Lower leg skin (tissue), 4 donors: ENCODE measurements at places on chromosomes 16 and 17. TPM values are rescaled to one million over a fixed set of nuclear protein-coding genes. Genes with fewer than 3 reads are reported as not detected.

The P2RX1 gene
- 0.56 TPM for total RNA-seq

The TMEM92 gene
- total RNA-seq = not detected

The USP7 gene
- total RNA-seq = 86.1 TPM

The RAB37 gene
- not detected for total RNA-seq

The GPRC5C gene
- total RNA-seq = 93.5 TPM

The IL17C gene
- not detected for total RNA-seq

The MBTPS1 gene
- total RNA-seq = 89.6 TPM

The USP31 gene
- total RNA-seq = 13.9 TPM

The ZNF747 gene
- total RNA-seq = 22.5 TPM

The COQ9 gene
- 51.0 TPM for total RNA-seq

The HCRT gene
- not detected for total RNA-seq

The MFAP4 gene
- total RNA-seq = 30.3 TPM

The SSTR5 gene
- not detected for total RNA-seq

The TBC1D3I gene
- total RNA-seq = 0.34 TPM

The CES5A gene
- 0.34 TPM for total RNA-seq

DNA sequence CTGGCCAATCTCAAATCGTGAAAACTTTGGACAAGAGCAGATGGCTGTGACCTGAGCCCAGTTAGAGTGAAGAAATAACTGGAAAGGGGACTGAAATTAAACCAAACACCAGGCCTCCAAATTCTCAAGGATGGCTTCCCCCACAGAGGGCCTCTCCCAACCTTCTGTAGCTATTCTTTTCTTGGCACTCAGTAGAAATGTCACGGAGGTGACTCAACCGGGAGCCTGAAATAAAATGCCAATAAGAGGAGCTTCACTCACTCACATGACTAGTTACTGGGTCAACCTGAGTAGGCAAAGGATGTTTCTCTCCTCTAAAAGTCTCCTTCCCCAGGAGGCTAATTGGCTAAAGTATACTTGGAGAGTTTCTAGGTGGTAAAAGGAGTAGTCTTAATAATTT, 230.7 kb downstream of the MAF start:
- no peak for DNase-seq

DNA sequence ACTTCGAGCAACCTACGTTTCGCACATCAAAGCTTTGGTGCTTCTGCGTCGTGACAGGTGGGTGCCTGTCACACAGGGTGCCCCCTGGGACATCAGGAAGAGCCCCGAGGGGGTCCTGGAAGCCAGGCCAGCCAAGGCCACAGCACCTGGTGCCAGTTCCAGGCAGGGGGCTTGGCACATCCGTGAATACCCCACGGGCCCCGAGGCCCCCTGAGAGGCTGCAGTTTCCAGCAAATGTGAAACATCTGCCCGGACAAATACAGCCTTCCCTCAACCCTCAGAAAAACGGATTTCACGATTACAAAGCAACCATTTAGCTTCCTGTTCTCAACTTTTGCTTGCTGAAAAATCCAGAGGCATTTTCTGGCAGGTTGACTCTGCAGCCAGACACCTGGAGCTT, 109.3 kb upstream of the METRNL start:
- no peak for DNase-seq

- no peak for DNase-seq
These were observed 2.6 kb upstream of the TEDC2 start for GRCh38 chr16:2457267-2457666.

GRCh38 chr16:3924763-3925162, 44.2 kb upstream of the CREBBP start:
- DNase-seq = no peak

GRCh38 chr16:68350813-68351350, 40.1 kb downstream of the PRMT7 start:
- no peak for DNase-seq

DNA sequence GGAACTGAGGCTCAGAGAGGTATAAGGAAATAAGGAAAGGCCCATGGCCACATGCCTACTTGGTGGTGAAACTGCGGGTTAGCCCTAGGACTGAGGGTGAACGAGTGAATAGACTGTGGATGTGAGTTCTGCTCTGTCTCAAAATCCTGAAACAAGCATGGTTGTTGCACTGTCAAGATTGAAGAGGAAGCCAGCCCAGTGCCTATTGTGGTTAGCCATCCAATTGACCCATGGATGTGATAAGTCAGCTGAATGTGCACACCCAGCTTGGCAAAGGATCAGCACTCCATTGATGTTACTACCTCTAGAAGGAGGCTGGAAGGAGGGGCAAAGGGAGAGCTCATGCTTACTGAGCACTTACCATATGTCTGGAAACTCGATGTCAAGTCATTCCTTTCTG, 4.5 kb downstream of the TMEM114 start:
- DNase-seq = no peak

DNA sequence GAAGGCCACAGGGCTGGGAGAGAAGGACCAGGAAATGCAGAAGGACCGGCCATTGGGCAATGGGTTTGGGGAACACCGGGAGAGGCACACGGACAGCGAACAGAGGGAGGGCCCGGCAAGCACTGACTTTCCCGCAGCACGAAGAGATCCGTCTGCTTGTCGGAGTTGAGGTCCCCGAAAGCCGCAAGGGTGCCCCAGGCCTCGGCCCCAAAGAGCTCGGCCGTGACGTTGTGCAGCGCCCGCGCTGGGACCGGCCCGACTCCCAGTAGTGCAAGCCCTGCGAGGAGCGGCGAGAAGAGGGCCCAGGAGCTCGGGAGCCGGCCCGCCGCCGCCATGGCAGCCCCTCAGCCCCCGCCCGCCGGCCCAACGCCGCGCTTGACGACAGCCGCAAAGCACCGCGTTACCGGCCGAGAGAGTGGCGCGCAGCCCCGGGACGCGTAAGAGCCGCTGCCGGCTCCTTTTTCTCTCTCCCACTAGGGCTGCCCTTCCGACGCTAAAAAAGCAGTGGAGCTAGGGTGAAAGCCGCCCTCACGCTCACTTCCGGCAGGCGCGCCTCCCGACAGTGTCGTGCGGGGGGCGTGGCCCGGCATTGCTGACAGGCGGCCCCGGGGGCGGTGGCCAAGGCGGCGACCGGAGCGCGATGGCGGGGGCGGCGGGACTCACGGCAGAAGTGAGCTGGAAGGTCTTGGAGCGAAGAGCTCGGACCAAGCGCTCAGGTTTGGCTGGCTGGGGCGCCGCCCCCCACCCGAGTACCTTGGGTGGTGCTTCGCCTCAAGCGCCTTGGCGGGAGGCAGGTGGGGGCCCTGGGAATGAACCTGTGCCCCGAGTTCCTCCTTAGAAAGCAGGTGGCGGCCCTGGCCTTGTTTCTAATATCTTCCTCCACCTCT, at the start of the genes ITFG1 and PHKB:
ITFG1 (minus strand) TSS at position 353 of the 887 bp plus-strand sequence; CDS start at position 335, 18 bp downstream.
PHKB (plus strand) TSS at position 621 of the 887 bp plus-strand sequence; CDS start at position 641, 20 bp downstream.
- peak; percentile 86 for DNase-seq

DNA sequence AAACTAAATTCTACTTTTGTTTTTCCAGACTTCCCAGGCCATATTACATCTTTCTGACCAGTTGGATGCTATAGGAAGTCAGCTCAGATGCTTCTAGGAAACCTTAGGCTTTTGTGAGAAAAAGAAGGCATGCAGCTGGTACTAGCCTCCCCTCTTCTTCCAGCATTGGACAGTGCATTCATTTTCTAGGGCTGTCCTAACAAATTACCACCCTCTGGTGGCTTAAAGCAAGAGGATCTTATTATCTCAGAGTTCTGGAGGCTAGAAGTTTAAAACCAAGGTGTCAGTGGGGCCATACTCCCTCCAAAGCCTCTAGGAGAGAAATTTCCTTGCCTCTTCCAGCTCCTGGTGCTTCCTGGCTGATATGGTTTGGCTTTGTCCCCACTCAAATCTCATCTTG, 467.8 kb downstream of the SLC39A11 start:
- no peak for DNase-seq

GRCh38 chr16:2530629-2531318, 434 bp downstream of the CEMP1 start:
- no peak for DNase-seq

GRCh38 chr16:3152277-3152990, 17.6 kb downstream of the ZNF213 start:
- peak; percentile 94 for DNase-seq

DNA sequence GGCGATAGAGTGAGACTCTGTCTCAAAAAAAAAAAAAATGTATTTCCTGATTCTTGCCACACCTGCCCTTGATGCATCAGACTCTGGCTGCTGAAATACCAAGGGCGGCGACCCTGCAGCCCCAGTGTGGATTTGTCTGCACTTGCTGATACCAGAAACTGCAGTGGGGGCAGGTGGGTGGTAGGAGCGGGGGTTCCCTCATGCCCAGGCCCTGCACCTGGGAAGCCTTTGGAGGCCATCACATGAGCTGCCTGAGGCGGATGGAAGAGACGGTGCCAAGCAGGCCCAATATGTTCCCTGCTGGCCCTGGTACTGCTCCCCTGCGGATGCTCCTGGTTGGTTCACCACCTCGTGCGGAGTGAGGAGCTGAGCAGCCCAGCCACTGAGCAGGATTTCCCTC, 50.6 kb downstream of the MARF1 start:
- DNase-seq = no peak

- DNase-seq = peak; percentile 68
These were observed 30.7 kb upstream of the METTL9 start for GRCh38 chr16:21568502-21569189.

GRCh38 chr16:49855822-49856671, at the start of gene ZNF423:
ZNF423 (minus strand) TSS chr16:49856112; CDS start chr16:49855774, 338 bp downstream.
- DNase-seq = no peak

GRCh38 chr16:3513892-3514583, 13.2 kb downstream of the CLUAP1 start:
- no peak for DNase-seq

DNA sequence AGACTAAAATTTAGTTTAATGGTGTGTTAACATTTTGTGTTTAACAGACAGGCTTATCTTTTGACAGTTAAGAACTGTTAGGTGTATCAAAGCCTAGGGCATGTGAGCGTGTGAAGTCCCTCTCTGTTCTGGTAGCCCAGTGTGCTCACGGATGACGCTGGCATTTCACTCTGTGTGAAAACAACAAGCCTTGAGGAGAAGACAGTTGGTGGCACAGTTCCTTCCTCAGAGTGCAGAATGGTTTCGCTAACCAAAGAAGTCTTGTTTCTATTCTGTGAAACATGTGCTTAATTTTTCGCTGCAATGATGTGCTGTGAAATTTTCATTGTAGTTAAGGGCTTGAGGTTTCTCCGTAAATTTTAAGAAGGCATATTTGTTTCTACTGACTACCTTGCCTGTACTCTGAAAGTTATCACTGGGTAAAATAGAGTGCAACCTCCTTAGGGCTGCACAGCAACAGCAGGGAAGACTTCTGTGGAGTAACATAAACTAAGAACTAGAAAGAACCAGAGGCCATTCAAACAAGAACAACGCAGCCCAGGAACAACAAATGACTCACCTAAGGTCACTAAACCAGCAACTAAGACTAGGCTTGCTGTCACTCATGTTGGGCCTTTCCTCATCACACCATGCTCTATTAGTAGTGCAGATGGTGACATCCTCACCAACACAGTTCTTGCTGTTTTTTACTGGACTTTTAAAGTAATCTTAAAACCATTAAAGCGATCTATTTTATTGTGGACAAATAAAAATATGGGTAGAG, 33.4 kb downstream of the BRD7 start:
- no peak for DNase-seq

DNA sequence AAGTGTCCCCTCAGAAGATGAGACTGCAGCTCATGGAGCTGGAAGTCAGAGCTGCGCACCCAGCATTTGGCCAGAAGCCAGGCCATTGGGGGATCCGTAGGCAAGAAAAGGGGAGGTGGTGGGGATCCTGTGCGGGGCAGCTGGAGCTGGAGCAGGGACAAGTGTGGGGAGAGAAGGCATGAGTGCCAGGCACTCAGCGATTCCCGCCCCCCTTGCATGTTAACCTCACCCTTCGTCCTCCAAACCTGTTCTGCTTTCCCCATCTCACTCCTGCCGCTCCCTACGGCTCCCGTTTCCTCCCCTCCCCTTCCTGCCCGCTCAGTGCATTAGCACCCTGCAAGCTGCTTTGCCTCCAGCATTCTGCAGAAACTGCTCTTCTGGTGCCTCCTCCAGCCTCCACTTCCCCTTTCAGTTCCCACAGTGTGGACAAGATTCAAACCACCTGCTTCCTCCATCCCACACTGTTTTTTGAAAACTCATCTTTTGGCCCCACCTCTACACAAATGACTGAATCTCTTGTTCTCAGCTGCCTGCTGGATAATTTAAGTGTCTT, 5.6 kb downstream of the ALOX15 start:
- DNase-seq = no peak

DNA sequence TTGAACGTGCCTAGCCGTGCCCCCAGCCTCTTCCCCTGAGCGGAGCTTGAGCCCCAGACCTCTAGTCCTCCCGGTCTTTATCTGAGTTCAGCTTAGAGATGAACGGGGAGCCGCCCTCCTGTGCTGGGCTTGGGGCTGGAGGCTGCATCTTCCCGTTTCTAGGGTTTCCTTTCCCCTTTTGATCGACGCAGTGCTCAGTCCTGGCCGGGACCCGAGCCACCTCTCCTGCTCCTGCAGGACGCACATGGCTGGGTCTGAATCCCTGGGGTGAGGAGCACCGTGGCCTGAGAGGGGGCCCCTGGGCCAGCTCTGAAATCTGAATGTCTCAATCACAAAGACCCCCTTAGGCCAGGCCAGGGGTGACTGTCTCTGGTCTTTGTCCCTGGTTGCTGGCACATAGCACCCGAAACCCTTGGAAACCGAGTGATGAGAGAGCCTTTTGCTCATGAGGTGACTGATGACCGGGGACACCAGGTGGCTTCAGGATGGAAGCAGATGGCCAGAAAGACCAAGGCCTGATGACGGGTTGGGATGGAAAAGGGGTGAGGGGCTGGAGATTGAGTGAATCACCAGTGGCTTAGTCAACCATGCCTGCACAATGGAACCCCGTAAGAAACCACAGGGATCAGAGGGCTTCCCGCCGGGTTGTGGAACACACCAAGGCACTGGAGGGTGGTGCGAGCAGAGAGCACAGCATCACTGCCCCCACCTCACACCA, 724 bp downstream of the GAA start:
- peak; percentile 83 for DNase-seq

DNA sequence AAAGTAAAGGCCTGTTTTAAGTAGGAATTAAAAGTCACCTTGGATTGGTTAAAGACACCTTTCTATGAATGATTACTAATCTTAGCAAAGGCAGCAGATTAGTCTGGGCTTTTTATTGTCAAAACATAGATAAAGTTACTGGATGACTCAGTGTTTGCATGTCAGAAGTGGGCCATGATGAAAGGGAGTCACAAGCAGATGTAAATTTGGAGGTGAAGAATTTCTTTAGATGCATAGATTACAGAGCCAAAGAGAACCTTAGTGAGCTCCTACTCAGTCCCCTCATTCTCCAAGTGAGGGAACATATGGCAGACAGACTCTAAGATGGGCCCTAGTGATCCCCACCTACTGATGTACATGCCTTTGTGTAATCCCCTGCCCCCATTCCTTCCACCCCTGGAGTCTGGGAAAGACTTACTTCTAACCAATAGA, 124.5 kb downstream of the HS3ST3A1 start:
- no peak for DNase-seq

GRCh38 chr17:15264542-15264941, 584 bp downstream of the PMP22 start:
- DNase-seq = no peak

GRCh38 chr16:17145029-17145428, 325.7 kb downstream of the XYLT1 start:
- DNase-seq = no peak
